ENCODE measurements at places on chromosomes 3 and 15. TPM values are rescaled to one million over a fixed set of nuclear protein-coding genes. Genes with fewer than 3 reads are reported as not detected.

The ATP13A4 gene
- total RNA-seq, result not detected

The KBTBD13 gene
- not detected for total RNA-seq

The BMF gene
- 0.35 TPM for total RNA-seq

The LRRC31 gene
- total RNA-seq, result not detected

The KLF15 gene
- total RNA-seq, result 4.6 TPM

The CADPS gene
- under 0.01 TPM for total RNA-seq

The GOLGA6A gene
- total RNA-seq, result not detected

The ATP2B2 gene
- not detected for total RNA-seq

The PROS1 gene
- total RNA-seq, result 25.3 TPM

The MEIS2 gene
- total RNA-seq, result 65.4 TPM

The ACAD9 gene
- 39.7 TPM for total RNA-seq

The PCOLCE2 gene
- 4.4 TPM for total RNA-seq

The CHRD gene
- total RNA-seq, result 10.7 TPM

The FBXO40 gene
- not detected for total RNA-seq

The ANKRD28 gene
- 109 TPM for total RNA-seq

The GOLGA8O gene
- not detected for total RNA-seq

The TPM1 gene
- total RNA-seq, result 365 TPM

The CPLX3 gene
- total RNA-seq, result not detected

The TM4SF1 gene
- total RNA-seq, result 206 TPM

The XCR1 gene
- total RNA-seq, result not detected

The AMT gene
- 0.58 TPM for total RNA-seq

The PTX3 gene
- 865 TPM for total RNA-seq

The TMC3 gene
- not detected for total RNA-seq

The RGMA gene
- under 0.01 TPM for total RNA-seq

The KLHL18 gene
- total RNA-seq, result 22.5 TPM

The TMCC1 gene
- total RNA-seq, result 3.0 TPM

The CAPN3 gene
- total RNA-seq, result 0.35 TPM

The LMOD3 gene
- total RNA-seq, result not detected

The WNT7A gene
- not detected for total RNA-seq

The GP5 gene
- total RNA-seq, result under 0.01 TPM

The PRTG gene
- total RNA-seq, result 2.5 TPM

The CKMT1A gene
- not detected for total RNA-seq

All from myometrial cell (primary cell).